ENCODE measurements at places on chromosomes 12 and 14.

DNA sequence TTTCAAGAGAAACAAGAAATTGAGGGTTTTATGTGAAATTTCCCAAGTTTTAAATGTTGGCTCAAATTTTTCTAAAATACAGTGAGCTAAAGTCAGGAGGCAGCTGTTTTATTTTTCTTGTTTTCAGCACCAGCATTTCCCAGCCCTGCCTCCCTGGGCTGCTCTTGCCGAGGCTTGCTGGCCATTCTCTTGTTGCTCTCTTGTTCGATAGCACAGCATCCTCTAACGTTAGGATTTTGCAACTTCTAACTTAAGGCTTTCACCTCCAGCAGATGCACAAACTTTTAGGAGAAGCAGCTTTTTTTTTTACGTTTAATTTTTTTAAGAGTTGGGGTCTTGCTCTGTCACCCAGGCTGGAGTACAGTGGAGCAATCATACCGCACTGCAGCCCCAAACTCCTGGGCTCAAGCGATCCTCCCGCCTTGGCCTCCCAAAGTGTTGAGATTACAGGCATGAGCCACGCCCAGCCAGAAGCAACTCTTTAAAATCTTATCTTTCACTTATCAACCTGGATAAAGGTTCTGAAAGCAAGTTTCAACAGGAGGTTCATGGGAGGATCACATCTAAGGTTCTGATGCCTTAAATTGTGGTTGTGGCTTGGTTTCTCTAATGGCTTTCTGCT, 40.2 kb downstream of the B4GALNT3 start:
- no peak for DNase-seq

- no peak for DNase-seq
These were observed 37.9 kb upstream of the NCOR2 start for GRCh38 chr12:124605150-124605882.

- no peak for DNase-seq
These were observed 67.4 kb downstream of the ELK3 start for GRCh38 chr12:96261557-96261956.

- DNase-seq = no peak
These were observed 395.1 kb upstream of the RGS6 start for GRCh38 chr14:71536927-71537772.

DNA sequence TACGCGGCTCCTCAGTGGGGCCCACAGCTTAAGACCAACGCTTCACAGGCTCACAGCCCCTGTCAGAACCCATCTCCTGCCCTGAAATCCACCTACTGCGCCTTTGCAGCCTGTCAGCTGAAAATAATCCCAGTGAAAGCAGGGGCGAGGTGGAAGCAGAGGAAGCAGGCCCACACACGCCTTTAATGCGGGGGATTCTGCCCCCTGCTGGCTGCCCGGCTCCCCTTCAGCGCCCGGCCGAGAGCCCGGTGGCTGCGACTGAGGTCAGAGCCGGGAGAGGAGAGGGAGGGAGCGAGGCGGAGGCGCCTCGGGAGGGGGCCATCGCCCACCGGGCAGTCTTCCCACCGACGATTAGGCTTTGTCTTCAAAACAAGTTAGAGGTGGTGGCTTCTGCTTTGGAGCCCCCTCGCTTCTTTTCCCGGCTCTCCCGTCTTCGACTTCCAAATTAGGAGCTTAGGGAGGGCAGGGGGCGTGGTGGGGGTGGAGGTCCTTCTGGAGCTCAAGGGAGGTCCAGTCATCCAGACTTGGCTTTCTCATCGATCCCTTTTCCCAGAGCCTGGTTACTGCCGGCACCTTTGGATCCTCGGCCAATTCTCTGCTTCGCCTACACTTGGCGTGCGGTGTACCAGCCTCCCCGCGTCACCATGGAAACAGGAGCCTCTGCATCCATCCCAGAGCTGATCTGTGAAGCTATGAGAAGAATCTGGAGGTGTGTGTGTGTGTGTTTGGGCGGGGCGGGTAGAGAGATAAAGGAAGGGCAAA, 25.2 kb upstream of the RND1 start:
- DNase-seq = no peak

GRCh38 chr14:60166142-60166541, 944 bp upstream of the DHRS7 start:
- no peak for DNase-seq

- DNase-seq = no peak
These were observed 10.4 kb upstream of the PTHLH start for GRCh38 chr12:27982951-27983350.

GRCh38 chr14:22296722-22297121, 292.3 kb downstream of the DAD1 start:
- DNase-seq = no peak

GRCh38 chr12:110249716-110250225, 31.3 kb upstream of the ATP2A2 start:
- DNase-seq = no peak

- no peak for DNase-seq
These were observed 315.0 kb downstream of the SEC23A start for GRCh38 chr14:38788060-38788459.

- no peak for DNase-seq
These were observed 260.9 kb downstream of the ITPR2 start for GRCh38 chr12:26572137-26572536.

DNA sequence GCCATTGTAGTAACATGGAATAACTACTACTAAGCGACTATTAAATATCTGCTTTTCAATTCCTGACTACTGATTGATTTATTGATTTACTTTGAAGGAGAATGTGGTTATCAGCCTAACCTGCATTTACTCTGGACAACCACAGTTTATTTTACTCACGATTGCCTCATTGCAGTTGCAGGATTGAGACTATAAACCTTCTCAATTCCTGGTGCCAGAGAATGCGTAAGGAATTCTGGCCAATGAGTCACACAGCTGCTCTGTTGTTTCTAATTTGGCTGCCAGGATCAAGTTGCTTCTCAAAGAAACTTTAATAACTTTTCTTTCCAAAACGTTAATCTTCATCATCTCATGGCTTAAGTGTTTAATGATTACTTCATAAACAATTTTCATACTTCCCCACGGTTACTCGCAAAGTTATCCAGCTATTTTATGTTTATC, 13.1 kb upstream of the TMTC1 start:
- DNase-seq = no peak

GRCh38 chr12:23699031-23699430, 250.4 kb downstream of the SOX5 start:
- DNase-seq = no peak

GRCh38 chr14:35470755-35471154, 63.2 kb upstream of the INSM2 start:
- DNase-seq = no peak

GRCh38 chr14:67151082-67151666, 38.1 kb upstream of the GARIN2 start:
- DNase-seq = no peak

DNA sequence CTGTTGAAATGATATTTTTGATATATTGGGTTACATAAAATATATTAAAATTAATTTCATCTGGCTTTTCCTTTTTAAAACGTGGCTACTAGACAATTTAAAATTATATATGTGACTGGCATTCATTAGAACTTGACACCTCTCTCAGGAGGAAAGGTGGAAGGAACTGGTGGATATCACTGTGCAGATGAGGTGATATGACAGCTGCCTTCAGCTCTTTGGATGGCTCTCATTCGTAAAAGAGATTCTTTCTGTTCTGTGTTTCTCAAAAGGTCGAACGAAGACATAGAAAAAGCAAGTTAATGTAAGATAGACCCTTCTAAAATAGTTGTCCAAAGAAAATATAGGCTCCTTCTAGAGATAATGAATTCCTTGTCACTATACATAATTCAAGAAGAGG, 36.6 kb downstream of the CRADD start:
- no peak for DNase-seq

DNA sequence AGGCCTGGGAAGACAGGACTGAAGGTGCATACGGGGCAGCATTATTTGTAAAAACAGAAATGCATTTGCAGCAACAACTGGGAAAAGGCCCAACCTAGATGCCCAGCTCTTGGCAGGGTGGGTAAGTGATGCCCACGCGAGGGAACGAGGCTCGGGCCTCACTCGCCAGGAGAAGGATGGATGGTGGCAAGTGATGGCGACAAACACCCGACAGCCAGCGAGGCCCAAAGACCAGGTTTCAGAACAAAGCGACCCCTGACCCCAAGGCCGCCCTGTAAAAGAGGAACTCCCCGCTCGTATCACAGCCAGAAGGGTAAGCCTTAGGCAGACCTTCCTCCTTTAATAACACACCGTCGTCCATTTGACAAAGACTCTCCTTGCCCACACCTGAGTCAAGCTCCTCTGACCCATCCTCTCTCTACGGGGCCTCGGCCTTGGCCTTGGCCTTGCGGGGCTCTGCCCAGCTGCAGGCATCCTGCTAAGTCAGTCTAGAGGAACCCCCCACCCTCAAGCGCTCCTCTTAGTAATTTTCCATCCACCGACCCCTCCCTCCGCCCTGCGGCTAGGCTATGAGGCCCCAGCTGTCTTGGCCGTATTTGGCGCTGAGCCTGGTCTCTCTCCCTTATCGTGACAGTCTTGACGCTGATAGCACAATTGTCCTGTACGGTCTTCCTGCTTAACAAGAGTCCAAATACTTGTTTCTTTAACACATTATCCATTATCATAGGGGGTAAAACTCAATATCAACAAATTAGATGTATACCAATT, 80.2 kb downstream of the NCOR2 start:
- no peak for DNase-seq

DNA sequence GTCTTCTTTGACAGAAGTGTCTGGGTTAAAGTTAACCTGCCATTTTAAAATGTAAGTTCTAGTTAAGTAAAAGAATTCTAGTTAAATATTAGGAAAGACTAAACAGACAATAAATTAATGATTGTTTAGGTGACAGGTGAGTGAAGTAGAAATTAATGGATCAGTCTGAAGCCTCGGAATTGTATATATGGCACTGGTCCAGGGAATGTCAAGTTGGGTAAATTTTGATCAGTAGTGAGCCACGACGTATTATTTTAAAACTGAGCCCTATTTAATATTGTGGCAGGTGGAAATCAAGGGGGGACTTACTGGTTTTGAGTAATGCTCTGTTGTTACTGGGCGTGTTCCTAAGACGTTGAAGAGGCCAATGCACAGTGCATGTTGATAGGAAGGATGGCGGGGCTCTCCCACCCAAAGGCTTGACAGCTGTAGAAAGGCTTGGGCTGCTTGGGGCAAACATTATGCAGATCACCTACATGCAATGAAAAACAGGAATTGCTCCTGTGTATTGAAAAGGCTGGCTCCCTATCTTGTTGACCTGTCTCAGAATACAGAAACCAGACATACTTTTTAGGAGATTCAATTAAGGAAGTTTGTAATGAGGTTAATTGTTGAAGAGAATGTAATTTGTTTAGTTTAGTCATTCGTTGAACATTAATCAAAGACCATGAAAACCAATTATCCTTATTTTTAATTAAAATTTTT, 5.9 kb upstream of the PPFIBP1 start:
- DNase-seq = no peak

GRCh38 chr12:79374545-79374944, 316.2 kb downstream of the PAWR start:
- DNase-seq = no peak

DNA sequence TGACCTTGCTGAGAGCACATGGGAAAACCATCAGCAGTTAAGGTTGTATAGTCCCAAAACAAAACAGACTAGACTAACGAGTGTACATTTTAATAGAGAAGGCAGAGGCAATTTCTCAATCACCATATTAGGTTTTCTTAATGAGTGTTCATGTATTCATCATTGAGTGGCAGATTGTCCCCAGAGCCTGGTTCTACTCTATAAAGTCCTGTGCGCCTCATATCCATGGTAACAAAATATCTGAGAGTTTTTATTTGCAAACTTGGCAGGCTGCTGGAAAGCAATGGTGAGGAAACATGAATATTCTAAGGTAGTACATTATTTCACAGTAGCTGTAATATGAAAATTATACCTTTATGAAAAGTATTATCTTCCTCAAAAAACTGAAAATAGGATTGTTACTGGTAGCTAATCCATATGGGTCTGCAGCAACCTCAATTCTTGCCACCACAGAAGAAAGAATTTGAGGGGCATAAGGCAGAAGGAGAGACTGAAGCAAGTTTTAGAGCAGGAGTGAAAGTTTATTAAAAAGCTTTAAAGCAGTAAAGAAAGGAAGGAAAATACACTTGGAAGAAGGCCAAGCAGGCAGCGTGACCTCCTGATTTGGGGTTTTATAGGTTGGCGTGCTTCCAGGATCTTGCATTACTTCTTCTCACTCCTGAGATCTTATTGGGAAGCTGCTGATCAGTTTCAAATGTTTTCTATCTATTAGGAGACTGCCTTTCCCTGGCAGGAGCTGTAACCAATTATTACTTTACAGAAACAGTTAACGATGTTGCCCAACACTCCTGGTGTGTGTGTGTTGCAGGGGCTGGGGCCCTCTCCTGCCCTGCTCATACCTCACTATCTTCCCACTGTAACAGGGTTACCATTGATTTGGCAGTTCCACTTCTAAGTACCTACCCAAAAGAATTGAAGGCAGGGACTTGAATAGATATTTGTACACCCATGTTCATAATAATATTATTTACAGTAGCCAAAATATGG, 154.0 kb upstream of the NUDT4 start:
- DNase-seq = no peak

GRCh38 chr14:23062002-23062401, 4.7 kb upstream of the CDH24 start:
- no peak for DNase-seq

DNA sequence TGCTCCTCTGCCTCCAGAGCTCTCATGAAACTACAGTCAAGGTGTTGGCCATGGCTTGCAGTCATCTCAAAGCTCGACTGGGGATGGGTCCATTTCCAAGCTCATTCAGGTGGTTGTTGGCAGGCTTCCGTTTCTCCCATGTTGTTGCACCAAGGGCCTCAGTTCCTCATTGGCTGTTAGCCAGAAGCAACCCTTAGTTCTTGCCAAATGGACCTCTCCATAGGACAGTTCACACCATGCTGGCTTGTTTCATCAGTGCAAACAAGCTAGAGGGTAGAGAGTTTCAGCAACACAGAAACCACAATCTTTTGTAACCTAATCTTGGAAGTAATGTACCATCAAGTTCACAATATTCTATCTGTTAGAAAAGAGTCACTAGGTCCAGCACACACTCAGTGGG, 22.7 kb upstream of the PPM1A start:
- DNase-seq = no peak

- DNase-seq = no peak
These were observed 2.4 kb upstream of the CISTR start for GRCh38 chr12:53754188-53754585.

DNA sequence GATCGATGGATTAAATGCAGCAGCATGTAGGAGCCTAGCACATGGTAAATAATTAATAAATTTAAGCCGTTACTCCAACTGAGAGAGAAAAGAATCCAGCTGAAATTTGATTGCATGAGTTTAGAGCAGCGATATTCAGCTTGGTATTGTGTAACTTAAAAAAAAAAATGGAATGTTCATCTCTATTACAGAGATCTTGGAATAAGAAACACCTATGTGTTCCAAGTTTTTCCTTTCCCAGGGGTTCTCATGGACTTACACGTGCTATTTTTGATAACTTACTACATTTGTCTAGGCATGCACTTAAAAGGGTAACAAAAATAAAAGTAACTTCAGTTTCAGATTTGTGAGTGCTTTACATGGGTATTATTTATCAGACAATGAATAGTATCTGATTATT, 122.8 kb downstream of the RASSF9 start:
- DNase-seq = no peak

- DNase-seq = no peak
These were observed 157.4 kb upstream of the FKBP4 start for GRCh38 chr12:2637371-2637770.

- no peak for DNase-seq
These were observed 37.3 kb upstream of the MYL2 start for GRCh38 chr12:110957652-110958051.
